Epithelial cell of prostate (primary cell): ENCODE measurements at places on chromosomes 2 and 18.

GRCh38 chr18:57698571-57699276 lies 77.1 kb upstream of the NARS1 start:
- DNase-seq = no peak

DNA sequence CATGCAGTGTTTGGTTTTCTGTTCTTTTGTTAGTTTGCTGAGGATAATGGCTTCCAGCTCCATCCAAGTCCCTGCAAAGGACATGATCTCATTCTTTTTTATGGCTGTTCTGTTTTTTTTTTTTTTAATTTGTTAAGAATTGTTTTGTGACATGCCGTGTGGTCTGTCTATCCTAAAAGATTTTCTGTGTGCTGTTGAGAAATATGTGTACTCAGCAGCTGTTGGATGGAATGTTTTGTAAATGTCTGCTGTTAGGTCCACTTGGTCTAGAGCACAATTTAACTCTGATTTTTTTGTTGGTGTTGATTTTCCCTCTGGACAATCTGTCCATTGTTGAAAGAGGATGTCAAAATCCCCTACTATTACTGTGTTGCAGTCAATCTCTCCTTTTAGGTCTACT lies 80.4 kb upstream of the WDR75 start:
- DNase-seq = no peak

GRCh38 chr2:44237221-44237620 lies 38.1 kb upstream of the SLC3A1 start:
- DNase-seq = no peak

DNA sequence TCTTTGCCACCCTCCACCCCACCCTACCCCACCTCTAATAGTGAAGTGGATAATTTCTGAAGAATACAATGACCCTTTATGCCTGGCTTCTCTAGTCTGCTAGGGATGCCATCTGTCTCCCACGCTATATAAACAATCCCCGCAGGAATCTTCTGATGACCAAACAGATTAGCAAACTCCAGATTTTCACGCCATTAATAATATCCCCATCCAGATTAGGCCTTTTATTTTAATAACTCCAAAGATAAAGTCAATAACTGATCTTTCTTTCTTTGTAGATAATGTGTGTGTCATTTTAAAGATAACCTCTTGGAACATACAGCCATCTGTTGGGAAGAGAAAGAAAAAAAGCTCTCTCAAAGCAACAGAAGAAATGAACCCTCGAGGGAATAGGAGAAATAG lies 47.9 kb upstream of the CCDC150 start:
- no peak for DNase-seq

DNA sequence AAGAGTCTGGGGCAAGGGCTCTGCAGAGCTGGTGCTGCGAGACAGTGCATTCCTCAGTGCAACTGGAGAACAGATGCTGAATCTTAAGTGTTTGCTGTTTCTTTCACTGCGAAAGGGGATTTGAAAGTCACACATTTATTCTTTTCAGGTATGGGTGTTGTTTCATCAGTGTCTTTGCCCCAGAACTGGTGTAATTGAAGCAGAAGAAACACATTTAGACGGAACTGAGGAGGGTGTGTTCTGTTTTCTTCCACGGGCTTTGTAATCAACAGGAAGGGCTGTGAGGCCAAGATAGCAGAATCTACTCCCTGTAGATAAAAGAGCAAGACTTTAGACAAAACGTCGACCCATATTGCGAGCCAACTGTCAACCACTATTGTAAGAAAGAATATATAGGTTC lies 151.9 kb downstream of the EPHA4 start:
- no peak for DNase-seq

DNA sequence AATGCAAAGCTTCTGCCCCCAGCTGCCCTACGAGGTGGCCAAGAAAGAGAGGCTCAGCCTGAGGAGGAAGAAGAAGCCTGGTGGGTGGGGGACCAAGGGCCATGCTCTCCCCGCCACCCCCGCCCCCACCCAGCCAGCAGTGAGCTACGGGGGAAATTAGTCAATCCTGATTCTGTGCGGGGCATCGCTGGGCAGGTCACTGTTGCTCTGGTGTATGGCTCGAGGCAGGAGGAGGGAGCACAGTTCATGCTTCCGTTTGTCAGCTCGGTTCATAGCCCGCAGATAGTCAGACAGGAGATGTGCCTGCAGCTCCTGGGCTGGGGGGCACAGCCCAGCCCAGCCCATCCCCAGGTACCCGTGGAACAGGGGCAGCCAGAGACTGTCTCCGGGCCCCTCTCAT lies 17.1 kb downstream of the RAMP1 start:
- DNase-seq = no peak

DNA sequence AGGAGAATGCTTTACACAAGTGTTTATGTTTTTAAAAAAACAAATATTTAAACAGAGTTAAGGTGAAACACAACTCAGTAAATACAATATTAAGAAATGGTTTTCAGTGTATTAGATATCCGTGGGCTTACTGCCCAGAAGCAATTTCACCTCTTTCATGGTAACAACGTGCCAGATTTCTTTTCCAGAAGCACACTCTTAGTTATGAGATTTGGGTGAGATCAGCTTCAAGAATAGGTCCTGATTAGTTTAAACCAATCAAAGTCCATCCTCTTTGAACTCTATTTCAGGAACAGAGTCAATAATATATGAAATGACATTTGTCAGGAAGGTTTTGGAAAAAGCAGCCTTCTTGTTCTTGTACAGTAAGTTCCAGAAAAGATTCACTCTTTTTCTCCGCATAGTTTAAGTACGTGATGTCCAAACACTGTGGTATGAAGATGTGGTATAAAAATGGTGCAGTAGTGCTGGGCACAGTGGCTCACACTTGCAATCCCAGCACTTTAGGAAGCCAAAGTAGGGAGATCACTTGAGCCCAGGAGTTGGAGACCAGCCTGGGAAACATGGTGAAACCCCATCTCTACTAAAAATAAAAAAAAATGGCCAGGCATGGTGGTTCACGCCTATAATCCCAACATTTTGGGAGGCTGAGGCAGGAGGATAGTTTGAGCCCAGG lies 14.7 kb downstream of the USP34 start:
- no peak for DNase-seq

DNA sequence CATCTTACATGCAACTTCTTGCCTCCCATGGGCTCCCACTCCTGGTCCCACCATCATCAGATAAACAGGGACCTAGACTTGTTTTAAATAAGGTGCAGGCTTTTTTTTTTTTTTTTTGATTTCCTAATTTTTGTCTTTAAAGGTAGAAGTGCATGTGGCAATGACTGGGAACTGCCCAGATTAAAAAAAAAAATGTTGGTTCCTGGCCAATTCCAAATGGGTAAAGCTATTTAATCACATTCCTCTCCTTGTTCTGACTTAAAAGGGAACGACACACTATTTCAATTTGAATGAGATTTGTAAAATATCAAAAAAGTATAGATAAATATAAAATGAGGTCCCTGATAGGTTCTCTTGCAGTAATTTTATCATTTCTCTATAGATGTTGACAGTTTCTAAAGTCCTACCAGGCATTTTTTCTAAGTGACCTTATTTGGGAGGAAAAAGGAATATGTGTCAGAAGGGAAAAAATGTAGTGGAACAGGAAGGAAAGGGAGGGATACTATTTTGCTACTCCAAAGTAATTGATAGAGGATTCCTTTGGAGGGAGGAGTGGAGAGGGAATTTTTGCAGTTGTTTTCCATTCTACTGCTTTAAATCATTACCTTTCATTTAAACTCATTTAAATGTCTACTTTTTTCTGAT lies 43.3 kb downstream of the DDX1 start:
- no peak for DNase-seq

- no peak for DNase-seq
These were observed 54.3 kb downstream of the SLC40A1 start for GRCh38 chr2:189526241-189526640.

GRCh38 chr2:1972948-1973347 lies 228.6 kb upstream of the PXDN start:
- no peak for DNase-seq

GRCh38 chr2:190674966-190675650 lies 26.2 kb downstream of the NAB1 start:
- DNase-seq = no peak

- no peak for DNase-seq
These were observed 107.0 kb downstream of the GALNT14 start for GRCh38 chr2:31031132-31031706.

DNA sequence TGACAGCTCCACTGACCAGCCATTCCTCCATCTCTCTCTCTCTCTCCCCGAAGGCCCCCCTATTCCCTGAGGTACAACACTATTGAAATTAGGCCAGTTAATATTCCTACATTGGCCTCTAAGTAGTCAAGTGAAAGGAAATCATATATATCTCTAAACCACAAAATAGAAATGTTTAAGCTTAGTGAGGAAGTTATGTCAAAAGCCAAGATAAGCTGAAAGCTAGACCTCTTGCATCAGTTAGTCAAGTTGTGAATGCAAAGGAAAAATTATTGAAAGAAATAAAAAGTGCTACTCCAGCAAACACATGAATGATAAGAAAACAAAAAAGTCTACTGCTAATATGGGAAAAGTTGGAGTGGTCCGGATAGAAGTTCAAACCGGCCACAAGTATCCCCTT lies 301.3 kb upstream of the RBMS1 start:
- no peak for DNase-seq

DNA sequence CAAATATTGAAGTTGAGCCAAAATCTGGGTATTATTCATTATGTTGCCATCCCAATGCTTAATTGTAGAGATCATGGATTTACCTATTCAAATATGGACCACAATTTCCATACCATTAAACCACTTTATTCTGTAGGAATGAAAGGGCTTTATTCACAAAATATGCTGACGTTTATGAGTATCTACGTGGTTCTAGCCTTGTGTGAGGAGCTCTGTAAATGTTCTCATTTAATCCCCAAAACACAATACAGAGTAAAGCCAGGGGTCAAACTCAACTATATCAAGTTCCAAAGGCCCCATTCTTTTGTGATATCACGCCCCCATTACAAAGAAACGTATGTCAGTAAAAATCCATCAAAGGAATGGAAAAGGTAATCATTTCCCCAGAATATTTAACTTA lies 61.9 kb downstream of the ANTXR1 start:
- DNase-seq = no peak

GRCh38 chr2:1816414-1816911 lies 72.1 kb upstream of the PXDN start:
- no peak for DNase-seq

DNA sequence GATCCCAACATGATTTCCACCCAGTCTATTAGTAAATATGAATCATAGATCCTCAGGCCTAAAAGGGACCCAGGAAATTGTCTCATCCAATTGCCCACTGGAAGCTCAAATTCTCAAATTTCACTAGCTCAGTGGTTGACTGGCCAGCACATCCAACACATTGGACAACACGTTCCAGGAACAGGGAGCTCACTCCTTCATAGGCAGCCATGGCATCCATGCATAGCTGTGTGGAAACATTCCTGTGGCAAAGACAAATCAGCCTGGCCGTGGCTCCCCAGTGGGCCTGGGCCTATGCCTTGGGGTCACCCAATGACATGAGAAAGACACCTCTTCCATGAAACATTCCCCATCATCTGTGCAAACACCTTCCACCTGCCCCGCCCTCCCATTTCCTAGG lies 261.1 kb downstream of the ANAPC1 start:
- no peak for DNase-seq

- no peak for DNase-seq
These were observed 337.5 kb downstream of the RIT2 start for GRCh38 chr18:42778024-42778423.

GRCh38 chr2:26712486-26713465 lies 20.3 kb downstream of the KCNK3 start:
- no peak for DNase-seq

GRCh38 chr2:197235711-197236110 lies 74.9 kb downstream of the ANKRD44 start:
- no peak for DNase-seq

DNA sequence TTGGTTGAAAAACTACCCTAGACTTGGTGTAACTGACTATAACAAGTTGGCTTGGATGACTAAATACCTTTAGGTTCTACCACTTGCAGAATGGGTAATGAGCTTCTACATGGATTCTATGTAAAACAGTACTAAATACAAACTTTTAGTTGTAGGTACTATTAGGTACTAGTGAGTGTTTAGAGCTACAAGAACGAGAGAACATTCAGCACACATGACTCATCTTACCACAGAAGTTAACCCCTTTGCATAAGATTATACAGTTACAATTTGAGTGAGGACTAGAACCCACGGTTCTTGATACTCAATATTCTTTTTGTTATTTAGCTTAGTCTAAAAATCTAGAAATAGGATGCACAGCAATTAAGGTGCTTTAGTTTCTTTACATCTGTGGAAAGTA lies 101.7 kb upstream of the TFCP2L1 start:
- DNase-seq = no peak
